T-helper 17 cell (primary cell): ENCODE measurements at places on chromosomes 5 and 9. TPM values are rescaled to one million over a fixed set of nuclear protein-coding genes. Genes with fewer than 3 reads are reported as not detected.

GRCh38 chr9:90844326-90844725 is 42.7 kb downstream of the SYK start:
- H3K4me1 ChIP-seq, result no peaks in the 10 kb centered on the region
- DNase-seq, result no peak
- no peaks in the 10 kb centered on the region for H3K36me3 ChIP-seq
- no peak overlapping the region for H3K27ac ChIP-seq
- H3K27me3 ChIP-seq, result peaks cover 18% of the 10 kb centered on the region

- H3K36me3 ChIP-seq, result no peaks in the 10 kb centered on the region
- H3K4me1 ChIP-seq, result no peaks in the 10 kb centered on the region
- H3K27ac ChIP-seq, result no peak overlapping the region
- peaks cover 25% of the 10 kb centered on the region for H3K27me3 ChIP-seq
Measured at GRCh38 chr5:411728-412127, 31.2 kb upstream of the EXOC3 start.

DNA sequence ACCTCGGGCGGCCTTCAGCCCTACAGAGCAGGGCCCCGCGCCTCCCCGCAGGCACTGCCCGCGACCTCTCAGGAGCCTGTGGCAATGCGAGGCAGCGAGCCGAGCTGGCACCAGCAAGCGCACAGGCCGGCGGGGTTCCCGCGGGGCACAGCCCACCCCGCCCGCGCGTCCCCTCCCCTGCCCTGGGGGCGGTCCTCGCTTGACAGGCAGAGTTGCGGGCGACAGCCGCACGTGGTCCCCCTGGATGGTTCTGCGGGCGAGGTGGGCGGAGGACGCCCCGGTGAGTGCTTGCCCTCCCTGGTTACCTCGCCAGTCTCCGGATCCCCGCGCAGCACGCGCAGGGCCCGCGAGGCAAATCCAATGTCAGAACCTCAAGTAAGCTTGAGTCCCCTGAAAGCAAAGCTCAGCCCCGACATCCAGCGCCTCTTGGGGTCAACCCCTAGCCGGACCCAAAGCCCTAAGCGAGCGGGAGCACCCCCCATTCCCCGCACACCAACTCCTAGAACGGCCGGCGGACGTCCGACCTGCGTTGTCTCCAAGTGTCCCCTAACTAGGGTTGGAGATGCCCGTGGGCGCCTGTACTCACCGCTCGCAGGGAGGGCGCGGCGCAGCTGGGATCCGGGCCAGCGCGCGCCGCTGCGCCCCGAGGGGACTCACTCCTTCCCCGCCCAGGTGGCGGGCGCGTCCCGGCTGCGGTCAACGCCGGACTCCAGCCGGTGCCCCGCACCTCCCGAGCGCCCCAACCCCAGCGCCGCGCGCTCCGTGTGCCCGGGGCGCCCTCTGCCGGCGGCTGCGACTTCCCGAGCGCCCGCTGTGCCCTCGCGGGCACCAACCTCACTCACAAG is at the start of gene DRD1:
TSS of gene DRD1 (minus strand) at position 123 of the 845 bp plus-strand sequence. CDS start 1,083 bp downstream, outside the sequence.
- H3K4me3 ChIP-seq, result peak within 1 kb of the TSS; percentile 80
- peak; percentile 50 for DNase-seq
- H3K27me3 ChIP-seq, result peaks cover 72% of the 10 kb centered on the region
- no peak within 1 kb of the TSS for H3K27ac ChIP-seq
- H3K4me1 ChIP-seq, result peaks cover 8% of the 10 kb centered on the region

GRCh38 chr5:79518718-79519117 is 4.8 kb upstream of the HOMER1 start:
- H3K27me3 ChIP-seq, result peaks cover 6% of the 10 kb centered on the region
- peaks cover 3% of the 10 kb centered on the region for H3K36me3 ChIP-seq
- no peak overlapping the region for H3K4me3 ChIP-seq
- DNase-seq, result no peak

FCN1 gene
- total RNA-seq, result 12.4 TPM

KIF12 gene
- total RNA-seq, result not detected

DNA sequence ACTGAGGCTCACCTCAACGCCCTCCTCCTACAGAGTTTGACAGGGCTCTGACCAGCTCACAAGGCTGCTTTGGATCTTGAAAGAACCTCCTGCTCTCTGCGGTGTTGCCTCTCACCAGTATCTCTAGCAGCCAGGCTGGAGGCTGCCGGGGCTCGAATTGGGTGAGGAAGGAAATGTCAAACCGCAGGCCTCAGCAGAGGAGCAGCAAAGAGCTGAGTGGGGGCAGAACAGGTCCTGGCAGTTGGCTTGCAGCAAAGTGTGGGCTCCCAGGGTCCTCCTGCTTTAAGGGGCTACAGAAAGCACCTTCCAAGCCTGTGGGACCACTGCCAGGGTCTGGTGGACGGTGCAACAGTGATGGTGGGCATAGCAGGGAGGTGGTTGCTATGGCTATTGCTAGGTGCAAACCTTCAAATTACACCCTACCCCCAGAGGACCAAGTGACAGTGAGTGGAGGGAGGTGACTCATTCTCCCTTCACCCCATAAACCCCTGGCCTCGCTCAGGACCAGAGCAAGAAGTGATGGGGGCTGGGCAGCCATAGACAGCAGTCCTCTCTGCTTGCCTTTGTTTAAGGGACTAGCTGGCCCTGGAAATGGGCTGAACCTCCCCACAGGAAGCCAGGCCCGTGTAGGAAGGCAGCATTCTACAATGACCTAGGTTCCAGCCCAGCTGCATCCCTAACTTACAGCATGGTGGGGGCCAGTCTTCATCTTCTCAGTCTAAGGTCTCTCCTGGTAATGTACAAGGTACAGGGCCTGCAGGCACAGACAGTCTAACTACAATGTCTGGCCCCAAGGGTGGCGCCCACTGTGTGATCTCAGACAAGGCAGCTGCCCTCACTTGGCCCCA is 18.7 kb downstream of the LCP2 start:
- peaks cover 18% of the 10 kb centered on the region for H3K36me3 ChIP-seq
- peak overlapping the region; percentile 88 for H3K4me3 ChIP-seq
- peak overlapping the region; percentile 100 for H3K27ac ChIP-seq
- no peaks in the 10 kb centered on the region for H3K27me3 ChIP-seq
- peaks cover 80% of the 10 kb centered on the region for H3K4me1 ChIP-seq

DNA sequence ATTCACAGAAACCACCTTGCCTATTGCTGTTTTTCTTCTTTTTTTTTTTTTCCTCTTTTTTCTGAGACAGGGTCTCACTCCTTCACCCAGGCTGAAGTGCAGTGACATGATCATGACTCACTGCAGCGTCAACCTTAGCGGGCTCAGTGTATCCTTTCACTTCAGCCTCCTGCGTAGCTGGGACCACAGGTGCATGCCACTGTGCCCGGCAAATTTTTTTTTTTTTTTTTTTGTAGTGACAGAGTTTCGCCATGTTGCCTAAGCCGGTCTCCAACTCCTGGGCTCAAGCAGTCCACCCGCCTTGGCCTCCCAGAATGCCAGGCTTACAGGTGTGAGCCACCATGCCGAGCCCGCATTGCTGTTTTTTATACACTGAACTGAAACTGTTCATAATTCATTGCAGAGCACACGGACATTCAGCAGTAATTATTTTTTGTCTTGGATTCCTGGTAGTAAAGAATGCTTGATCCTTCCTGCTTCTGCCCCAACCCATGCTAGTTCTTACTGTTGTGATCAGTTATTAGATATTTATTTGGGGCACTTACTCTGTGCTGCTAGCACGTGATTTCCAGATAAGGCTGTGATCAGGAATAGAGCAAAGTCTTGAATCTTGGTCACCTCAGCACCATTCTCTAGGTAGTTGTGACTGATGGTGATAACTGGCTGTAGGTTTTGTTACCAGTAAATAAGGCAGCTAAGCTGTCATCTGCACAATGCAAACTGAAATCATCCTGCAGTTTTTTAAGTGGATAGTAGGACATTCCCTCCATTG is 14.0 kb downstream of the MAP3K1 start:
- H3K27ac ChIP-seq, result peak overlapping the region; percentile 96
- peak; percentile 64 for DNase-seq
- H3K27me3 ChIP-seq, result no peaks in the 10 kb centered on the region
- H3K4me3 ChIP-seq, result peak overlapping the region; percentile 87

- H3K36me3 ChIP-seq, result peaks cover 4% of the 10 kb centered on the region
- DNase-seq, result no peak
- H3K27ac ChIP-seq, result peak overlapping the region; percentile 72
- peaks cover 22% of the 10 kb centered on the region for H3K4me1 ChIP-seq
- peak overlapping the region; percentile 9 for H3K4me3 ChIP-seq
- H3K27me3 ChIP-seq, result no peaks in the 10 kb centered on the region
Measured at GRCh38 chr5:143409926-143410325, 6.4 kb upstream of the NR3C1 start.

QSOX2 gene
- total RNA-seq, result 15.5 TPM

ALG2 gene
- 19.5 TPM for total RNA-seq

DNA sequence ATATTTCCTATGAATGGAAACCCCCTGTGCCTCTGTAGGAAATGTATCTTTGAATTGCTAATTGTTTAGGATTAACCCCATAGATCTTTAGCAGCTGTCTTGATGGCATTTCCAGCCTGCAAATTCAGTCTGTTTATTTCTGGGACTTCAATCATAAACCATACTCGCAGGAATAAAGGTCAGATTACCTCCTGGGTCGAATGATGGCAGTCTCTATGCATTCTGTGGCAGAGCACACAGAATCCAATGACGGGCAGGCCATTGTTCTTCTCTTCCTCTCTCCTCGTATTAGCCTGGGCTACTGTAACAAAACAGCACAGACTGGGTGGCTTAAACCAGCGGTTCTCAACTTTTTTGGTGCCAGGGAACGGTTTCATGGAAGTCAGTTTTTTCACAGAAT is 199.9 kb downstream of the PCSK5 start:
- no peaks in the 10 kb centered on the region for H3K27me3 ChIP-seq
- DNase-seq, result no peak
- no peaks in the 10 kb centered on the region for H3K36me3 ChIP-seq
- no peak overlapping the region for H3K27ac ChIP-seq
- no peaks in the 10 kb centered on the region for H3K4me1 ChIP-seq

GABRB2 gene
- not detected for total RNA-seq

GRCh38 chr9:86573886-86574285 is 219.7 kb upstream of the TUT7 start:
- no peaks in the 10 kb centered on the region for H3K4me1 ChIP-seq
- no peak for DNase-seq
- H3K27me3 ChIP-seq, result peaks cover 14% of the 10 kb centered on the region
- no peaks in the 10 kb centered on the region for H3K36me3 ChIP-seq
- no peak overlapping the region for H3K4me3 ChIP-seq

GRCh38 chr5:116441223-116441622 is 133.4 kb downstream of the SEMA6A start:
- DNase-seq, result no peak
- H3K4me3 ChIP-seq, result no peak overlapping the region
- peaks cover 2% of the 10 kb centered on the region for H3K36me3 ChIP-seq
- H3K27ac ChIP-seq, result no peak overlapping the region
- H3K27me3 ChIP-seq, result no peaks in the 10 kb centered on the region

GRCh38 chr5:179051784-179052183 is 8.4 kb upstream of the ZNF354C start:
- H3K36me3 ChIP-seq, result peaks cover 2% of the 10 kb centered on the region
- H3K27ac ChIP-seq, result no peak overlapping the region
- H3K4me1 ChIP-seq, result no peaks in the 10 kb centered on the region

GRCh38 chr5:119398727-119399466 is 43.1 kb downstream of the TNFAIP8 start:
- peaks cover 27% of the 10 kb centered on the region for H3K4me1 ChIP-seq
- H3K27me3 ChIP-seq, result no peaks in the 10 kb centered on the region
- peak overlapping the region; percentile 76 for H3K27ac ChIP-seq
- no peak overlapping the region for H3K4me3 ChIP-seq

UHRF2 gene
- 136 TPM for total RNA-seq

DNA sequence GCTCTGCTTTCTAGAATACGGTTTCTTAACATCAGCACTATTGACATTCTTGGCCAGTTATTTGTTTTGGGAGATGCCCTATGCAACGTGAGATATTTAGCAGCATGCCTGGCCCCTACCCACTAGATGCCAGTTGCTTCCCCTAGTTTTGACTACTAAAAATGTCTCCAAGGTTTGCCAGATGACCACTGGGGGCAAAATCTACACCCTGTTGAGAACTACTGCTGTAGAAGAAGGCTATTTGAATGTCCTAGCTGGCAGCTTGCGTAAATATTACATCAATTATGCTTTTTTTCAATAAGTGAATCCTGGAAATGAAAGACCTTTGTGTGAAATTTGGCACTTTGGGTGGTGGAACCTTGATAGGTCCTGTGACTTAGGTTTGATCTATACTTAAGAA is 5.0 kb downstream of the NCBP1 start:
- H3K4me1 ChIP-seq, result peaks cover 39% of the 10 kb centered on the region
- no peak overlapping the region for H3K4me3 ChIP-seq
- DNase-seq, result no peak
- peak overlapping the region; percentile 41 for H3K27ac ChIP-seq
- no peaks in the 10 kb centered on the region for H3K27me3 ChIP-seq
- peaks cover 5% of the 10 kb centered on the region for H3K36me3 ChIP-seq

DNA sequence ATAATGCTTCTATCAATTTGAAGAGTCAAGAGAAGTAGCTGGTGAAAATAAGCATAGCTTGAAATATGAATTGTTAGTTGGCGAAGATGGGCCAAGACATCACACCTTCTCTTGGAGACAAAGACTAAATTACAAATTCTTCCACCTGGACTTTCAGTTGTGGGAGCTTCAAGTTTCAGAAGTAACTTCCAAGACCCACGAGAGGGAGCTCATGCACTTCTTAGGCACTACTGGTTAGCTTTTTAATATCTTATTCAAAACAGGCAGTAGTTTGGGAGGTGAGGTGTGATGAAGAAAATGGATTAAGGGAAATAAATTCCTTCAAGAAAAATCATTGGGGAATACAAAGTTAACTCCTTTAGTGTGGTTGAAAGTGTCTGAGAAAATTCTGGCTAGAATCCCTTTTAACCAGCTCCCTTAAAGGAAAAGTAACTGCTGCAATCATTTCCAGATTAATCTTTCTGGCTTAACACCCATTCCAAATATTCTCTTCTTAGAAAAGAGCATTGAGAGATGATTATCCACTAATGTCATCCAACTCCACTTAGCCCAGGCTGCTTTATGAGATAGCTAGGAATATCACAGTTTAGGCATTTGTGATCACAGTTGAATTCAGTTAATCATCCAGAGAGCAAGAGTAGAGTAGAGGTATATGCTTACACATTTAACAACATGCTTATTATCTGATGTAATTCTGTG is 139.5 kb upstream of the DMRTA1 start:
- no peak overlapping the region for H3K27ac ChIP-seq
- H3K4me3 ChIP-seq, result no peak overlapping the region
- DNase-seq, result no peak
- no peaks in the 10 kb centered on the region for H3K4me1 ChIP-seq
- peaks cover 18% of the 10 kb centered on the region for H3K27me3 ChIP-seq

GRCh38 chr5:154267516-154267915 is 77.0 kb downstream of the GALNT10 start:
- no peak overlapping the region for H3K4me3 ChIP-seq
- H3K4me1 ChIP-seq, result peaks cover 23% of the 10 kb centered on the region
- H3K27me3 ChIP-seq, result no peaks in the 10 kb centered on the region
- no peak for DNase-seq

- H3K27ac ChIP-seq, result no peak overlapping the region
- peak overlapping the region; percentile 43 for H3K4me3 ChIP-seq
- H3K36me3 ChIP-seq, result no peaks in the 10 kb centered on the region
Measured at GRCh38 chr9:137069508-137070091, 757 bp downstream of the SAPCD2 start.
